ENCODE measurements at places on chromosomes 12 and 14.
A peak's percentile ranks its signal among the peaks of the same experiment; 100 is the strongest.

DNA sequence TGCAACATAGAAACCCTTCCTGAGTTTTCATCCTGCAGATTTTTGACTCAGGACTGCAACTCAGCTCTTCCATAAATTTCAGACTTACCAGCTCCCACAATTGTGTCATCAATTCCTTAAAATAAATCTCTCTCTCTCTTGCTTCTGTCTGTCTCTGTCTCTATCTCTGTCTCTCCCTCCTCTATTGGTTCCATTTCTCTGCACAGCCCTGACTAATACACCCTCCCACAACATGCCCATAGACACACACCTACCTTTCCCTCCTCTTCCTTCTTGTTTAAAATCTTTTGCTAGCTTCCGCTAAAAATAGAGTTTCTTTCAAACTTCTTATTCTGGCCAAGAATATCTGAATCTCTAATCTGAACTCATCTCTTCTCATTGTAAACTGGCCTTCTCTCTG, 22.9 kb upstream of the PTHLH start:
- DNase-seq, result no peak

GRCh38 chr12:6647083-6647604, at the start of gene ACRBP:
Gene ACRBP, minus strand, starts transcription at chr12:6647432. Its CDS starts 66 bp downstream, at chr12:6647366.
- peak; percentile 67 for DNase-seq

GRCh38 chr14:72419226-72419775, 474.6 kb downstream of the DPF3 start:
- no peak for DNase-seq

DNA sequence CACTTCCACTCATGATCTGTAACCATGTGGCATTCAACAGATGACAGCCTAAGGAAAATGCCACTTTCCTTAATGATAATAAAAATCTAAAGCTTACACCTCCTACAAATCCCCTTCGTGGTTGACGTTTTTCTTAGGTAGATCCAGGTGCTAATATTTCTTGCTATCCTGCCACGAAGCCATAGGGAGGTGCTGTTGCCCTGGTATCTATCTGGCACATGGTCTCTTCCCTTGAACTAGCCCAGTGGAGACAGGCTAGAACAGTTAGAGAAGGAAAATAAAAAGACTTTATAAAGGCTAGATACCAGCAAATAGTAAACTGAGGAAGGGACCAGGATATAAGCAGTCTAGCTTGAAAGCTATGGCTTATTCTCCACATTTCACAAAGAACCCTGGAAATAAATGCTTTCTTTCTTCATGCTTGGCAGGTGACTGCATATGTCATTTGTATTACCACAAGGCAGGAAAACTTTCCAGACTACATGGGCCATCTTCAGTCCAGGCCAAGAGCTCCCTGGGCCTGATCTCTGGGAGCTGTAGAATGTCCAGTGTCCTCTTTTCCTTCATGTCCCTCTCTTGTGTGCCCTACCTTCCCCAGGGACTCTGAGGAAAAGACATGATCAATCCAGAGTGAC, 15.3 kb downstream of the SPIC start:
- DNase-seq, result no peak

DNA sequence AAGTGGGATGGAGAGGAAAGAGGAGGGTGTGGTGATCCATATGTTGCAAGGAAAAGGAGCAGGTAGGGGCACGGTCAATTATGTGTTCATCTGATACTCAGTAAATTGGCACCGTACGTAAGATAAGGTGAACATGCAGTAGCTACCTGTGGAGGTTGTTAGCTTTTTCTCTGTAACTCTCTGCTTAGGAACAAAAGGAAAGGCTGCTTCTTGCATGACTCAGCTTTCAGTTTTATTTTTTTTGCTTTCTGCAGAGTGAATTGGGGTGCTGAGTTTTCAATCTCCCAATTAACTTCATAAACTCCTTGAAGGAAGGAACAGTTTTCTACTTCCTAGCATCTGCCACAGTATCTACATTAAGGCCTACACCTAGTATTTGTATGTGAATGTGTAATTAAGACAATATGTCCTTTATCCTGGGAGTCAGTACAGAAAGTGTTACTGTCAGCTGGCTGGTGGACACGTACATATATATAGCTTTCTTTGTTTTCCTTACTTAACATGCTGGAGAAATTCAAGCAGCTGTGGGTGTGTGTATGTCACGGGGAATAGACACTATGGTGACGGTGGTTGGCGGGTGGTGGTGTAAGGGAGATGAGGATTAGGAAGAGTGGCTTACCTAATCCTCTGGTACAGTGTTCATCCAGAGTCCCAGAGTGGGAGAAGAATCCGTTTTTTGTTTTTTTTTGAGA, 40.1 kb upstream of the WNK1 start:
- no peak for DNase-seq

DNA sequence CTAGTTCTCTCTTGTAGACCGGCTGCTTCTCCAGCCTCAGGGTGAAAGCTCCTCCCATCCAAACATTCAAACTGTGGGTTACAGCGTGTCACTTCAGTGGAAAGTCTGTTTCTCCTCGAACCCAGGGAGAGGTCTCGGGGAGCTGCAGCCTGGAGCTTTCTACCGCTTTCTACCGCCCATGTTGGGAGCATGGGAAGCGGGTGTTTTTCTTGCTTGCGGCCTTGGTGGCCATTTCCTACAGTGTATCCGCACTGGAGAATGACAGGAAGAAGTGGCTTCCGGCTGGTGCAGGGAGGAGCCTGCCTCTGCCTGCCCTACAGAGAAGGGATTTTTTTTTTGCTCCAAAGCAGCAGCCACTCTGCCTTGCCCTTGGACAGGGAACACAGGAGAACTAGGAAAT, 21.2 kb downstream of the ZFP36L1 start:
- no peak for DNase-seq

DNA sequence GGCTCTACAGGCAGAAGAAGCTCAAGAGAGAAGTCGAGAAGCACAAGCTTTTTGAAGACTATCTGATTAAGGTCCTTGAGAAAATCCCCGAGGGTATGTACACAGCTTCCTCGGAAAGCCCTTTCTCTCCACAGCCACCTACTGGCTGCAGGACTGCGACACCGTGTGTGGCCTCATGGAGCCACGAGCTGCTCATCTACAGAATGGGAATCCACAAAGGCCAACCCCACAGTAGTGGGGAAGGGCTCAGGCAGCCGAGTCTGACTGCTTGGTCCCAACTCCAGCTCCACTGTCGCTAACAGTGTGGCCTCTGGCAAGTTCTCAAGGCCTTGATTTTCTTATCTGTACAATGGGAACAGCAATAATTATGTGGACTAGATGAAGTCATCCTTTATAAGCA, 2.5 kb downstream of the CCDC197 start:
- no peak for DNase-seq

DNA sequence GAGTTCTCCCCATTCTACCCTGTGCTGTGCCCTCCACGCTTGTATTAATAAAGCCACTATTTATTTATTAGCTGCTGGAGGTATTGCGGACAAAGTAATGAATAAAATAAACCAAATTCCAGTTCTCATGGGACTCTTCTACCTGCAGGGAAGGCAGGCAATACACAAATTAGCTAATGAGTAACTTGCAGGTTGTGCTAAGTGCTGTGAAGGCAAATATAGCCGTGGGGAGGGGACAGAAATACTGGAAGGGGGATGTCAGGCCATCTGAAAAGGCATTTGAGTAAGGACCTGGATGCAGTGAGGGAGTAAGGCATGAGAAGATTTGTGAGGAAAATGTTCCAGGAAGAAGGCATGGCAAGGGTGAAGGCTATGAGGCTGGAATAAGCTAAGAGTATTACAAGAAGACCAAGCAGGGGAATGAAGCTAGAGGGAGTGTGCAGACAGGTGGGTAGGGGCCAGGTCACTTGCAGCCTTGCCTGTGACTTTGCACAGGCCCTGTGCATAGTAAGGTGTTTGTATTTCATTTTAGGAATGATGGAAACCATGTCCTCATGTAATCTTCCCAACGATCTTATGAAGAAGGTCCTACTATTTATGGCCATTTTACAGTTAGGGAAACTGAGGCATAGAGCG, 167.5 kb downstream of the PTPN11 start:
- no peak for DNase-seq

GRCh38 chr12:52360663-52361271, 6.5 kb downstream of the KRT85 start:
- no peak for DNase-seq

GRCh38 chr14:77849711-77850110, 49.8 kb downstream of the ADCK1 start:
- DNase-seq, result no peak

- peak; percentile 41 for DNase-seq
Measured at GRCh38 chr14:92690171-92691011, 58.0 kb downstream of the LGMN start.

GRCh38 chr12:27564612-27565213, 40.7 kb downstream of the PPFIBP1 start:
- DNase-seq, result no peak

DNA sequence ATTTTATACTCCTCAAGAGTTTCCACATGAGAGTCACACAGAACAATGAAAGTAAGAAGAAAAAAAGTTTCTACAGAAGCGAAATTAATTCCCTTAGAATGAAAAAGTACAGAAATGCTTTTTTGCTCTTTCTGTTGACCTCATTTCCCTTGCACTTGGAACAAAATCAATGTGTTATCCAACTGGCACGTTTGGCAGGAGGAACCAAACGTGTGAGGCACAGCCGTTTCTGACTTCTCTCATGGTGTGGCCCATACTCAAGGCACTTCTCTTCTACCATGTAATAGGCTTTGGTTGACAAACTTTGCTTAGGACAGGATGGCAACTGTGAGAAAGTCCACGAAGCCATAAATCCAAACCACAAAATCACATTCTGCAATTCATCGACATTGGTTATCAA, 297.0 kb downstream of the FUT8 start:
- no peak for DNase-seq

GRCh38 chr14:45559626-45560025, 306.6 kb upstream of the MIS18BP1 start:
- DNase-seq, result no peak

DNA sequence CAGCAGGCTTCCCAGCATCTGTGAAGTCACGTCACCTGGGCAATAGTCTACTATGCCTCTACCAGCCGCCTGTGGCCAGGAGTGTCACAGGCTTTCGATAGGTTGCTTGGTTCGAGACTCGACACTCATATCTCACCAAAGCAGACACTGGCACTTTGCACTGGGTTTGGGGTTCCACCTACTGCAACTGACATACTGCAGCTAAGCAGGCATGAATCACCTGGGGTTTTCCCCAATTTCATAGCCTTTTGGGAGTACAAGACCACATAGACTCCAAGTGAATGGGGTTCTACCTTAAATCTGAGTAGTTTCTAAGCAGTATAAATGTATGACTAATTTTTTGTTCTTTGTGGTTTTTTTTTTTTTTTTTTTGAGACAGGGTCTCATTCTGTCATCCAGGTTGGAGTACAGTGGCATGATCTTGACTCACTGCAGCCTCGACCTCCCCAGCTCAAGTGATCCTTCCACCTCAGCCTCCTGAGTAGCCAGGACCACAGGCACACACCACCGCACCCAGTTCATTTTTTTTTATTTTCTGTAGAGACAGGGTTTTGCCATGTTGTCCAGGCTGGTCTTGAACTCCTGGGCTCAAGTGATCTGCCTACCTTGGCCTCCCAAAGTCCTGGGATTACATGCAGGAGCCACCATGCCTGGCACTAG, 32.1 kb downstream of the DMAC2L start:
- DNase-seq, result no peak

- no peak for DNase-seq
Measured at GRCh38 chr12:18221726-18222125, 39.6 kb upstream of the PIK3C2G start.

DNA sequence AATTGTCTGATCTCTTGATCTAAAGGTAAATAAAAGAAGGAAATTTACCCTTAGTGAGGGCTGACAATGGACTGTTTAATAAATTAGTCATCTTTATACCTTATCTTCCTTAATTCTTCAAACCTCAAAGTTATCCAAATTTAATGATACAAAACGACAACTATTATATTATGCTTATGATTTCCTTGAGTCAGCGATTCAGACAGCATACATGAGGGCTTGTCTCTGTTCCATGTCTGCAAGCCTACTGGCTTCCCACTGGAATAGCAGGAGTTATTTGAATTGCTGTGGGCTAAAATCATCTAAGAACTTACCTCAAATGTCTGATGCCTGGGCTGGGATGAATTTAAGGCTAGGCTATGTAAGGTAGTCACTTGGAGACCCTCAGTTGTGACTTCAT, 197.2 kb upstream of the MDGA2 start:
- DNase-seq, result no peak

DNA sequence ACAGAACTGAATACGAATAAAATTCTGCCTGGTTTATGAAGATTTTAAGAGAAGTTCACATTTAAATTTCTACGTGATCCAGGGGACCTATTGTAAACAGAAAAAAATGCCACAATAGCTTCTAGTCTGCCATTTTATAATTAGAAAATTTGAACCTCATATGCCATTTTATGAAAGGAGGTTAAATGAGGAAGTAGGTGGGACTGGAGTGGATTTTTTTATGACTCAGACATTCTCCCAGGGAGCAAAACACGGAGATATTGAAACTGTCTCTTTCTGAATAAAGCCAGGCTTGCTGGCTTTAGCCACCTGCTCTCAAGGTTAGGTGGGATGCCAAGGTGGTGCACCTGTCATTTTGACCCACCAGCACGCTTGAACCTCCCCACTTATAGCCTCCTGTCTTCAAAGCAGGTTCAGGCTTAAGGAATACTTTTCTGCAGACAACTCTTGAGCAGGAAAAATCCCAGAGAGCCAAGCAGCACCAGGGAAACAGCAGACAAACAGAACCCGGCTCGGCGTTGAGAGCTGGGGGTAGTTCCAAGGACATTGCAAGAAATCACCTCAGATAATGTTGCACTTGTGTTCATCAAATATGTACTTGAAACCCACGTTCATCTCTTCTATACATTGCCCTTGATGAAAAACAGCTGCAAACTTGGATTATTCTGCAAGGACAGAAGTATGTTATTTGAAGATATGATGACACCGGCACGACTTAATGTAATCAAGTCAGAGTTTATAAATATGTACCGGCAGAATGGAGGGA, 203.7 kb downstream of the PPM1H start:
- DNase-seq, result peak; percentile 61

GRCh38 chr12:25584596-25584995, 31.5 kb upstream of the LMNTD1 start:
- DNase-seq, result no peak

- peak; percentile 38 for DNase-seq
Measured at GRCh38 chr12:77724367-77724957, 106.2 kb upstream of the NAV3 start.

- peak; percentile 13 for DNase-seq
Measured at GRCh38 chr14:88322504-88323085, 474 bp downstream of the KCNK10 start.

GRCh38 chr14:93939304-93940229, 12.4 kb downstream of the FAM181A start:
- DNase-seq, result peak; percentile 96

DNA sequence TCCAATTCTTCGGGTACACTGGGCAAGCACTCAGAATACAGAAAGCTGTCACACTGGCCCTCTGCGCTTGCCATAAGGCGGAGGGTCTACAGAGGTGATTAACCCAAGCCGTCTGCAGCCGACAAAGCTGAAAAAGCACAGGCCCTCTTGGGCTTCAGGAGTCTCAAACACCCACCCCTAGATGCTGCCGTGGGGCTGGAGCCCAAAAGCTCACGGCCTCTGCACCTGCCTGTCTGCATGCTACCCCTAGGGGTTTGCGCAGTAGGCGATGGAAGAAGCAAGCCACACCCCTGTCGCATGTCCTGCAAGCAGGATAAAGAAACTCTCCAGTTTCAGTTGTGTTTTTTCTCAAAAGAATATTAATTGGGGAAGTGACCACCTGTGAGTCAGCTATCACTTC, 118.8 kb upstream of the PLEKHA5 start:
- DNase-seq, result no peak

GRCh38 chr12:22310709-22311108, 23.8 kb downstream of the ST8SIA1 start:
- DNase-seq, result no peak
